ENCODE measurements at places on chromosomes 1 and 21. TPM values are rescaled to one million over a fixed set of nuclear protein-coding genes. Genes with fewer than 3 reads are reported as not detected.

Gene PAPPA2
- total RNA-seq = 0.02 TPM

Gene S100A8
- not detected for total RNA-seq

Gene INAVA
- total RNA-seq = not detected

Gene CA6
- 1.3 TPM for total RNA-seq

Gene RNASEL
- total RNA-seq = 3.4 TPM

Gene PRELP
- total RNA-seq = not detected

Gene ARHGEF16
- not detected for total RNA-seq

Gene TMEM53
- 4.5 TPM for total RNA-seq

Gene PBX1
- not detected for total RNA-seq

Gene NBPF3
- total RNA-seq = 2.8 TPM

Gene EXTL1
- not detected for total RNA-seq

Gene CD53
- total RNA-seq = 185 TPM

DNA sequence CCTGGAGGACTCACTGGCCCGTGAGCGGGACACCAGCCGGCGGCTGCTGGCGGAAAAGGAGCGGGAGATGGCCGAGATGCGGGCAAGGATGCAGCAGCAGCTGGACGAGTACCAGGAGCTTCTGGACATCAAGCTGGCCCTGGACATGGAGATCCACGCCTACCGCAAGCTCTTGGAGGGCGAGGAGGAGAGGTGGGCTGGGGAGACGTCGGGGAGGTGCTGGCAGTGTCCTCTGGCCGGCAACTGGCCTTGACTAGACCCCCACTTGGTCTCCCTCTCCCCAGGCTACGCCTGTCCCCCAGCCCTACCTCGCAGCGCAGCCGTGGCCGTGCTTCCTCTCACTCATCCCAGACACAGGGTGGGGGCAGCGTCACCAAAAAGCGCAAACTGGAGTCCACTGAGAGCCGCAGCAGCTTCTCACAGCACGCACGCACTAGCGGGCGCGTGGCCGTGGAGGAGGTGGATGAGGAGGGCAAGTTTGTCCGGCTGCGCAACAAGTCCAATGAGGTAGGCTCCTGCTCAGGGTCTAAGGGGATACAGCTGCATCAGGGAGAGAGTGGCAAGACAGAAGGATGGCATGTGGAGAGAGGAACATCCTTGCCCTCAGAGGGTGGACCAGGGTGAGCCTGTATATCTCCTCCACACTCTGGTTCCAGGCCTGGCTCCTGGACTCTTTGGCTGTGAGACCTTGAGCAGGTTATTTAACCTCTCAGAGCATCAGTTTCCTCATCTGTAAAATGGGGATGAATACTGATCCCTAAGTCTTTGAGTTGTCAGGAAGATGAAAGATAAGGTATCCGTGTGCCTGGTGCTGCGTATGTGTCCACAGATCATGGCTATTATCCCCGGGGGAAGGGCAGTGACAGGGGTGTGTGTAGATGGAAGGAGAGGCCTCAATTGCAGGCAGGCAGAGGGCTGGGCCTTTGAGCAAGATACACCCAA, 17.2 kb upstream of the SEMA4A start:
- no peak for DNase-seq

- DNase-seq = no peak
Measured at GRCh38 chr1:200173097-200173618, 145.6 kb downstream of the NR5A2 start.

GRCh38 chr1:15081102-15081501, 72.4 kb upstream of the TMEM51 start:
- DNase-seq = no peak

- DNase-seq = peak; percentile 79
Measured at GRCh38 chr21:37208056-37208721, 58.9 kb downstream of the VPS26C start.

GRCh38 chr21:43933199-43933598, 68.2 kb downstream of the AGPAT3 start:
- DNase-seq = no peak

DNA sequence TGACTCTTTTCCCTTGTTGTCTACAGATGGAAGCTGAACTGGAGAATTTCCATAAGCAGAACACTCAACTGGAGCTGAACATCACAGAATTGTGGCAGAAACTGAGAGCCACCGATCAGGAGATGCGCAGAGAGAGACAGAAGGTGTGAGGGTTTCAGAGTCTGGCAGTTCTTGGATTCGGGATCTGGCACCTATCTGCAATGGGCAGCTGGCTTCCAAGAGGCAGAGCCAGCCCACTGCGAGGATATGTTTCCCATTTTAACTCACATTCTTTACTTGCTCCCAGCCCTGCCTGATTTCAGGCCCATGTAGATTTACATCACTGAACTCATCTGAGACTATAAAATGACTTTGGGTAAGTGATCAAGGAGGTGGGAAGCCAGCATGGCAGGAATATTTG, 37.3 kb upstream of the TMEM125 start:
- no peak for DNase-seq

DNA sequence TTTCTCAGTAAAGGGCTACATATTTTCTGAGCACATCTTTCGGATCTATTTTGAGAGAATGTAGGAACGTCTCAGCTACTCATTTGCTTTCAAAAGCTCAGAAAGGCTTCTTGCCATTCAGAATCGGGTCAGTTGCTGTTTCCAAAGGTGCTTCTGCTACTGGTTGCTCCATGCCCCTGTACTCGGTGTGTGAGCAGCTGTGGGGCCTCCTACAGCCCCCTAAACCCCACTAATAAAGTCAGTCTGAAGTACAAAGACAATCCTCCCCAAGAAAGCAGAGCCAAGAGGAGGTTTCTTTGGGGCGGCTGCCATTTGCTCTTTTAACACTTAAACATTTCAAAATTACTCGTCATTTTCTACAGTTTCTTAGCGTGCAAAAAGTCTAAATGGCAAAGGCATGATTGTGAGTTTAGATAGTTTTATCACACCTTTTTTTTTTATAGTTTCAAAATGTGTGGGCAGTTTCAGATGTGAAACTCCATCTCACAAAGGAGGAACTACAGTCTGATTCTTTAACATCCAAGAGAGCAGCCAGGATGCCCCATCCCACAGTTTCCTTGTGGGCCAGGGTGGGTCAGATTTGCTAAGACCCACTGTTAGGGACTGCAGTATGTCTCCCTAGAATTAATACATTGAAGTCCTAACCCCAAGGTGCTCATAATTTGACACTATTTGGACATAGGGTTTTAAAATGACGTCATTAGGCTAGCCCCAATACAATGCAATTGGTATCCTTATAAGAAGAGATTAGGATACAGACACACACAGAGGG, 4.1 kb downstream of the RUNX1 start:
- peak; percentile 71 for DNase-seq

GRCh38 chr1:202553560-202554038, 156.7 kb downstream of the SYT2 start:
- DNase-seq = no peak

DNA sequence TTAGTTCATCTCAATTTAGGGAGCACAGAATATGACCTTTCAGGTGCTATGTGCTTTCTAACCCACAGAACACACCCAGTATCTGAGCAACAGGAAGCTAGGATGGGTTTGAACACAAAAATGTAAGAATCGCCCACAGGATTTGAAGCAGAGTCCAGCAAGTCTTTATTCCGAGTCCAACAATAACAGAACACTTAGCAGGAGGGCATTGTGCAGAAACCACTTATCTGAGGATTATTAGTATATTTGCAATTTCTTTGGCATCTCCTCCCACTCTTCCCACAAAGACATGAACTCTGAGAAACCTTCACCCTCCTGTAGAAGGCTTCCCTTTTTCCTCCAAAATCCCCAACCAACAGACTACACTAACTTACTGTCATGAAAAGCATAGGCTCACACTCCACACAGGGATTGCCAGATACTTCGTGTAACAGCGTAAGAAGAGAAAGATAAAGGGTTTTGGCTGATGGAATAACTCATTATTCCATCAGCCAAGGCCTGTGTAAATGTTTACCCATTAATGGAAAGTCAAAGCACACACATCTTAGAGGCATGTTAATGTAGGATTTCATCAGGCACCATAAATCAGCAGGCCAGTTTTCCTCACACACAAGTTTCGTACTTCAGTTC, 16.1 kb downstream of the SIPA1L2 start:
- DNase-seq = no peak

- peak; percentile 69 for DNase-seq
Measured at GRCh38 chr1:160432371-160432786, 32.0 kb downstream of the VANGL2 start.

DNA sequence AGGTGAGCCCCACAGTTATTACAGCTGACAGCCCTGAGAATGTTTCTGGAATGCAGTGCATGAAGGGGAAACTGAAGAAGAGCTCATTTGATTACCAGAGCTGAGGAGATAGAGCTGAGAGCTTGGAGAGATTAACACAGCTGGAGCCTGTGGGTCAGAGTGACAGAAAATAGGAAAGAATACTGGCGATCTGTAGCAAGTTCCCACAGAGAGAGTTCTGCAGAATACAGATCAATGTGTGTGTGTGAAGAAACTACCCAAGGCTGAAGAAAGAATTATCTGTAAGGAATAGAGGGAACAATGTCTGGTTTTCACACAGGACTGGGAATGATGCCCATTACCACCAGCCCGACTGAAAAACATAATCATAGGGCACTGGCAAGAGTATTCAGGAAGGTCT, 103.6 kb upstream of the SNX7 start:
- DNase-seq = no peak

GRCh38 chr21:15839601-15840000, 109.8 kb downstream of the USP25 start:
- no peak for DNase-seq

- DNase-seq = no peak
Measured at GRCh38 chr1:113207019-113207418, 134.0 kb downstream of the LRIG2 start.

DNA sequence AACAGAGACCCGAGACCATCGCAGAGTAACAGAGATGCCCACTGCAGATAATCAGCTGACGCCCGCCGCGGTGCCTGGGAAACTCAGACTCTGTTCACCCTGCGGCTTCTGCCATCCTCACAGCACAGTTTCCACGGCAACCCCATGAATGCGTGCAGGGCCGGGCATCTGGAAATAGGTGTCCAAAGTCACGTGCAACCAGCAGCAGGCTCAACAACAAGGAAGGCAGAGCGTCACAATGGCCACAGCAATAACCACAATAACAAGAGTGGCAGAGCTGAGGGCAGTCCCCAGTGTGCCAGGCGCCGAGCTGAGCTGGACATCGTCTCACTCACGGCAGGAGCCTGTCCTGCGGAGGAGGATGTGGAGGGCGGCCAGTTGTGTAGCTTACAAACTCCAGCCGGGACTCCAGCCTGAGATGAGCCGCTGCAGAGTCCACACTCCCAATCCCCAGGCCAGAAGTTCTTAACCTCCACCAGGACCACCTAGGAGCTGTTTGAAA, 102.0 kb downstream of the CRYAA start:
- no peak for DNase-seq

- DNase-seq = no peak
Measured at GRCh38 chr1:221040691-221041285, 161.5 kb downstream of the HLX start.

DNA sequence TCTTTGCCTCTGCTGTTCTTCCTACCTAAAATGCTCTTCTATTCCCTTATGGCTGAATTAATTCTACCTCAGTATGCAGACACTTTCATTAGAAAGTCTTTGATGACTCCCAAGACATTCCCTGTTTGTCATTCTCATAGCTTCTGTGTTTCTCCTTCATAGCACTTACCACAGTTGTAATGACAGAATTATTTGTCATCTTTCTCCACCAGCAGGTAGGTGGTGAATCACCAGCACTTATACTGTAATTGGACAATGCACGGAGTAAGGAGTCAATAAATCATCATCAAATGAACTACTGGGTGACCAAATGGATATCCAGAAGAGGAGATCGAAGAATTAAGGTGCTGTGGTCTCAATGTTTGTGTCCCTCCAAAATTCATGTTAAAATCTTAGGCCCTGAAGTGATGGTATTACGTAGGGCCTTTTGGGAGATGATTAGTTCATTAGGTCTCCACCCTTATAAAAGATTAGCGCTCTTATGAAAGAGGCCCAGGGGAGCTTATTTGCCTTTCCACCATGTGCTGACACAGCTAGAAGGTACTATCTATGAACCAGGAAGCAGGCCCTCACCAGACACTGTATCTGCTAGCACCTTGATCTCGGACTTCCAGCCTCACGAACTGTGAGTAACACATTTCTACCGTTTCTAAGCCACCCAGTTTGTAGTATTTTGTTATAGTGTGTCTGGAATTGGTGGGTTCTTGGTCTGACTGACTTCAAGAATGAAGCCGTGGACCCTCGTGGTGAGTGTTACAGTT, 2.4 kb upstream of the CCT8 start:
- no peak for DNase-seq

GRCh38 chr1:206633708-206634121, 1.6 kb upstream of the DYRK3 start:
- DNase-seq = no peak

- no peak for DNase-seq
Measured at GRCh38 chr1:105122041-105122440, 1372.3 kb downstream of the AMY1C start.

DNA sequence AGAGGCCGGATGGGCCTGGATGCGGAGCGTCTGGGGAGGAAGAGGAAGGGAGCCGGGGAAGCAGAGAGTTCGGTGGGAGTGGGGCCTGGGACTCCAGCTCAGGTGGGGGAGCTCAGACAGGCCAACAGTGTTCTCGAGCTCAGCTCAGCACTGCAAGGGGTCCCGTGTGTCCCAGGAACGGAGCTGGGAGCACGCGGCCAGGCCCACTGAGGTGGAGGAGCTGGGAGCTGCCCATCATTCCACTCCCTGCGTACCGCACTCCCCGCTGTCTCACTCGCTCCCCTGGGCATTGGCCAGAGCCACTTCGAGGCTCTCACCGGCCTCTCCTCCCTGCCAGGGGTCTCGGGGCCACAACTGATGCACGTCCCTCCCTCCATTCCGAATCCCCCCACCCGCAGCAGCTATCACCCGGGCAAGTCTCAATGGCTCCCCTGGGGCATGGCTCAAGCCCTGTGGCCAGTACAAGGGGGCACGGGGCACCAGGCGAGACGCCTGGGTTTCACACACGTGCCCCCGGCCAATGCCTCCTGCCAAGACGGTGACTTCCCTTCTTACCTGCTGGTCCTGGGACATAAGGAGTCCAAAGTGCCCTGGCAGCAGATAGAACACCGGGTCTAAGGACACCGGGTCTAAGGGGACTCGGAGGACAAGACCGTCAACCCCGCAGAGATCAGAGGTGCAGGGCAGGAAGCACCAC, 30.3 kb upstream of the COL6A2 start:
- no peak for DNase-seq

DNA sequence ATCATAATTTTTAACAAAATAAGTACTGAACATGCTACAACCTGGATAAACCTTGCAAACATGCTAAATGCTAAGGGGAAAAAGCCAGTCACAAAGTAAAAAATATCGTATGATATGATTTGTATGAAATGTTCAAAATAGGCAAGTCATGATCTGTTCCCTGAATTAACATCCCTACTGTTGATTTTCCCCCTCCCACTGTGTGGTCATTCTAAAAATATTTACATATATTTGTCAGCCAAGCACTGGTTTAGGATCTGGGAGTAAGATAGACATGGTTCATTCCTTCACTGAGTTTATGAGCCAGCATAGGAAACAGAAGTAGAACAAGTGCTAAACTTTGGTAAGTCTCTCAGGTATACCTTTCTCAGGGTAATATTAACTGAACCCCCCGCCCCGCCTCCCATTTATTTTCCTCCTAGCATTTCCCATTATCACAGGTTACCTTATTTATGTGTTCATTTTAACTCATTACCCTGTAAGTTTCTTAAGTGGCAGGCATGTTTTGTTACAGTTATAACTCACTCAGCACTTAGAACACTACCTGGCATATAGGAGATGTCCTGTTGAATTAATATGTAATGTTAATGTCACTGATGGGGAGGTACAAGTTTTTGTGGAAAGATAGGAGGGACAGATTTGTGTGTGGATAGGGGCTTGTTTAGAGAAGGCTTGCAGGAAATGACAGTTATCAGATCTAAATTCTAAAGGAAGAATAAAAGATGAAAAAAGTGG, 12.3 kb downstream of the UQCRH start:
- no peak for DNase-seq

- no peak for DNase-seq
Measured at GRCh38 chr21:45366476-45366875, 38.5 kb upstream of the COL18A1 start.

Data from activated CD4-positive, alpha-beta T cell treated with anti-CD3 and anti-CD28 coated beads, Interleukin-2, amount 10 ng/mL, durations not matched to agents 24 days and 14 days (primary cell).